Temporal lobe (tissue), 4 donors: ENCODE measurements at places on chromosomes 12 and 14. TPM values are rescaled to one million over a fixed set of nuclear protein-coding genes. Genes with fewer than 3 reads are reported as not detected.

The PMEL gene
- 0.49 TPM for total RNA-seq

The HOXC9 gene
- not detected for total RNA-seq

The CAMKK2 gene
- total RNA-seq = 57.8 TPM

The IFNG-AS1 gene
- not detected for total RNA-seq

The XPOT gene
- total RNA-seq = 55.6 TPM
